ENCODE measurements at places on chromosomes 11 and 22. TPM values are rescaled to one million over a fixed set of nuclear protein-coding genes. Genes with fewer than 3 reads are reported as not detected.

Gene C11orf91
- 0.51 TPM for polyA plus RNA-seq

Gene SEPTIN3
- 0.11 TPM for polyA plus RNA-seq

Gene SLC22A8
- polyA plus RNA-seq: not detected

Gene IGLL1
- polyA plus RNA-seq: not detected

Gene ACR
- 0.14 TPM for polyA plus RNA-seq

Gene ADAMTS15
- 0.53 TPM for polyA plus RNA-seq

Gene MRGPRX3
- polyA plus RNA-seq: 0.12 TPM

Gene RCE1
- polyA plus RNA-seq: 17.6 TPM

Gene RASGRP2
- 7.9 TPM for polyA plus RNA-seq

Gene DEPDC7
- 3.2 TPM for polyA plus RNA-seq

Gene OR8G5
- not detected for polyA plus RNA-seq

Gene SH3BP1
- 39.8 TPM for polyA plus RNA-seq

Gene RNF215
- 7.3 TPM for polyA plus RNA-seq

Gene VEGFB
- polyA plus RNA-seq: 48.1 TPM

Gene CATSPER1
- 0.05 TPM for polyA plus RNA-seq

Gene HBG1
- not detected for polyA plus RNA-seq

Gene NPTXR
- 0.28 TPM for polyA plus RNA-seq

Gene ZNF202
- 5.0 TPM for polyA plus RNA-seq

Gene CARNS1
- 0.21 TPM for polyA plus RNA-seq

Gene SMTNL1
- not detected for polyA plus RNA-seq

Gene RNF214
- polyA plus RNA-seq: 6.6 TPM

Gene SLC22A12
- polyA plus RNA-seq: not detected

Gene OTOG
- polyA plus RNA-seq: not detected

Gene SLC25A45
- 6.0 TPM for polyA plus RNA-seq

Gene TRIM29
- 1,078 TPM for polyA plus RNA-seq

Gene MAP6
- polyA plus RNA-seq: 1.6 TPM

Gene DRAP1
- 103 TPM for polyA plus RNA-seq

Gene KCNJ1
- polyA plus RNA-seq: 0.10 TPM
